Effector memory CD4-positive, alpha-beta T cell (primary cell): ENCODE measurements at places on chromosomes 4 and X.

DNA sequence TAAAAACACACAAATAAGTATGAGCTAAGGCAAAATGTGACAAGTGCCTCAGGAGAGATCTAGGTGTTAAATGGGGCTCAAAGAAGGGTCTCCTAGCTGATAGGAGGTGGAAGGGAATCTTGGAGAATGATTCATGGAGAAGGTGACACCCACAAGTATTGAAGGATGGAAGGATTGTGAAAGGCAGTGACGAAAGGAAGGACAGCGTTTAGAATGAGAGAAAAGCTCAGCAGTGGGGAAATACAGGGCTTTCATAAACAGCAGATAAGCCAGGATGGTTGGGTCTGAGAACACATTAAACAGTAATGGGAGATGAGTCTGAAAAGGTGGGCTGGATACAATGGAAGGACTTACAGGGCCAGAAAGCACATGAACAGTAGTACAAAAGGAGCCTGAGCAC, 11.5 kb downstream of the ANXA5 start:
- no peak for DNase-seq

DNA sequence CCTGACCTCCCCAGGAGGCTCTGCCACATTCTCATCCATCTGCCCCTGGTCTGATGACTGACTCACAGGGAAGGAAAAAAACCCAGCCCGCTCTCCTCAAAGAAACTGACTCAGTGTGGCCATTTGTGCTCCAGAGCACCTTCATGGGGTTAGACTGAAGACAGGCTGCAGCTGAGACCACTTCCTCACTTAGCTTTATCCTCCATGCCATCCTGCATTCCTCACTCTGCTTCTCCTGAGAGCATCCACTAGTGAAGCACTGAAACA, 35.9 kb upstream of the HPSE start:
- DNase-seq, result no peak

DNA sequence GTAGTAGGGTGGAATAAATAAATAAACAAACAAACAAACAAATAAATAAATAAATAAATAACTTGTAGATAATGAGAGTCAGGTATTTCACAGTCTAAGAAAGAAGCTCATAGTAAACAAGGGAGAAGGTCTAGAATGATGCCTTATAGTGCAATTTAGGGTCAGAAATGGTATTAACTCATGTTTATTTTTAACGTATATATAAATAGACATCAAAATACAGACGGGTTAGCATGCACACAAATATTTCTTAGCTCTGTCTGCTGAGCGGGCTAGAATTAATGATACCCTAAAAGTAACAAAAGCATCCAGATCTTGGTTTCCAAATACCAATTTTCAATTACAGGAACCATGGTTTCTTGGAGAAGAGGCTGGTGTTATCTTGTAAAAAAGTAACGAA, 16.6 kb downstream of the PFKFB1 start:
- DNase-seq, result no peak

GRCh38 chr4:135114079-135114478, 912.5 kb upstream of the PABPC4L start:
- no peak for DNase-seq

- DNase-seq, result no peak
Measured at GRCh38 chr4:70651864-70652506, 14.3 kb downstream of the JCHAIN start.

DNA sequence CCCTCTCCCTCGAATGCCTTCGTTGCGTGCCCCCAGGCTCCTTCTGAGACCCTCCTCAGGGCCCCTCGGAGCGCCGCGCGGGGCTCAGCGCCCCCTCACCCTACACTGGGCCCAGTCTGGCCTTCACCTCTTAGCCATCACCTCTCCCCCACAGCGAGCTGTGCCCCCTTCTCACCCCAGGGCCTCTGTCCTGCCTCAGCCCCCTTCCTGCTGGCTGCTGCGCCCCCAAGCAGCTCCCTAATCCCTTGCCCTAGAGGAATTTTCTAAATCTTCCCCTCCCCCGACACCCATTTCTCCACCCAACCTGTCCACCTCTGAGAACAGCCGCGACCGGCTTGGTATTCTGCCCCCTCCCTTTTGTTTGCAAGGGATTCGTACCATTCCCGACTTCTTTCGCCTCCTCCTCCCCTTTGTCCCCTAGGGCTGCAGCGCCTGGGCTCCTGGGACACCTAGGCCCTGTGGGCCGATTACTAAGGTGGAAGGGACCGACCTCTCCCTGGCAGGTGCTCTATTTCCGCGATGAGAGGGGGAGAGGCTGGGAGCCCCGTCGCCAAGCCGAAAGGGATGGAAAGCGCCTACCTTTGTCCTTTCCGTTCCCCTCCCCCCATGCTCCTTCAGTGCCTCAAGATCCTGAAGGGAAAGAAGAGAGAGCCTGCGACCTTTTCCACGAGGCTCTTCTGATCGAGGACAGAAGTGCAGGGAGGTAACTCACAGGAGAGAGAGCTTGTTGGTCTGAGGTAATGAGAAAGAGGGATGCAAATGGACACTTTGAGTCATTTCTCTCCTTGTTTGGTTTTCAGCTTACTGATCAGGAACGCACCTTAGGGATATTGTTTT, 10.9 kb downstream of the DLG3 start:
- no peak for DNase-seq

DNA sequence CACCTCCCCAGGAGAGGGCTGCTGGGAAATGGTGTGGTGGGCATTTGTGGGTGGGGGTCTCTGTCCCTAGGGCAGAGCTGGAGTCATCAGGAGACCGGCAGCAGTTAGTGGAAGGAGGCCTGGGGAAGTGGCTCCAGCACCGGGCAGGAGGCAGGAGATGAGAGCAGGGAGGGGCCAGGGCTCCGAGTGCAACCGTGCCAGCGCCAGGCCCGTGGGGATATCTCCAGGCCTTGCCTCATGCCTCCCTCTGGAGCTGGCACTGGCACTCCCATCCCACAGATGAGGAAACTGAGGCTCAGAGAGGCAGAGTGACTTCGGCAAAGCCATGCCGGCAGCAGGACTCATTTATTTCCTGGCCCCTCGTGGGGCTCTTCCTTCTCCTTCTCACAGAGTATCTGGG, 83.5 kb downstream of the HMX1 start:
- no peak for DNase-seq

DNA sequence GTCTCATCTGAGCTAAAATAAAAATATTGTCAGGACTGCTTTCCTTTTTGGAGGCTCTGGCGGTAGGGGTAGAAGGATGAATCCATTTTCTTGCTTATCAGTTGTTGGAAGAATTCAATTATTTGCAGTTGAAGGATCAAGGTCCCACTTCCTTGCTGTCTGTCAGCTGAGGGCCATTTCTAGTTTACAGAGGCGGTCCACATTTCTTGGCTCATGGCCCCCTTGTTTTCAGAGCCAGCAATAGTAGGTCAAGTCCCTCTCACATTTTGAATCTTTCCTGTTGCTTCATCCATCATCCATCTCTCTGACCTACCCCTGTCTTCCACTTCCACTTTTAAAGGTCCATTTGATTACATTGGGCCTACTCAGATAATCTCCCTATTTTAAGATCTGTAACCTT, 1099.3 kb upstream of the DIAPH2 start:
- no peak for DNase-seq

DNA sequence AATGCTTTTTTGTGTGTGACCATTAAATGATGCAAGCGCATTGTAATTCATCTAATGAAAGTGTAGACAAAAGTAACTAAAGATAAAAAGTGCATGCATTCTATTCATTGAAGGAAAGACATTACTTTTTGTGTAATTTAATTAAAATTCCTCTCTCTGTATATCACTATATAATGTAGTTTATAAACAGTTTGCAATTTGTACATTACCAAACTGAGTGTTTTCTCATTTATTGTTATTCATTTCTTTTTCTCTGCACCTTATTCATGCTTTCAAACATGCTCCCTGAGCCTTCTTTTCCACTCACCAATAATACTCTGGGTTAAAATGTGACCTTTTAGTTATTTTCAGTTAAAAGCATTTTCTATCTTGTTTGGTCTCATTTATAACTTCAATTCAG, 713.7 kb upstream of the AADAT start:
- no peak for DNase-seq

- DNase-seq, result no peak
Measured at GRCh38 chrX:70554081-70554480, 109.4 kb downstream of the DLG3 start.

DNA sequence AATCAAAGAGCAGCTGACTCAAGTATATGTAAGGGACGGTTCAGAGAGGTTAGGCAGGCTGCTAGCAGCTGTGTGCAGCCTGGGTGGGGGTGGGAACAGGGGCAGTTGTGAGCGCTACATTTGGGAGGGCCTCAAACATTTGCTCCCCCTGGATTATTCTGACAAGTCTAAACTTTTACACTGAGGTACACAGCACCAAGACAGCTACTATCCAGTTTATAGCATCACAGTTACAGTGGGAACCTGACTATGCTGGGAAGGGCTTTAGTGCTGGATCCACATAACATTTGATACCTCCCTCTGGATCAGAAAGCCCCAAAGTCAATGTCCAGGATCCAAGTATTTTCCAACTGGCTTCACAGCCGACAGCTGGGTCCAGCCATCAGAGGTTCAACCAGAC, 55.8 kb upstream of the GIMD1 start:
- no peak for DNase-seq

DNA sequence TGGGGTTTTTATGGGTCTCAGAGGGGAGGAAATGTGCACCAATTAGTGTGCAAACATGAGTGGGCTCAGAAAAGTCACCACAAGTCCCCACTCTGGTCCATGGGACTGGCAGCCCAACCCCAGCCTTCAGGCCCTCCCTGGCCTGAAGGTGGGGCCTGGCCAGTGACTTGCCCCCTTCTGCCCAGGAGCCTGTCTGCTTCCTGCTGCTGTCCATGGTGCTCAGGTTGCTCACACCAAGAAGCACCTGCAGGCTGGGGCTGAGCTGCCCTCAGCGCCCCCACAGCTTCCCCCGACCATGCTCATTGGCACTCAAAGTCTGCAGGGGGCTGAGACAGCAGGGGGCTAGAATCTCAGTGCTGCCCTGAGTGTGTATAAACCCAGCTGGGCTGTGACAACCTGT, 30.6 kb upstream of the GC start:
- no peak for DNase-seq

- no peak for DNase-seq
Measured at GRCh38 chr4:176438401-176438800, 118.6 kb downstream of the SPCS3 start.

DNA sequence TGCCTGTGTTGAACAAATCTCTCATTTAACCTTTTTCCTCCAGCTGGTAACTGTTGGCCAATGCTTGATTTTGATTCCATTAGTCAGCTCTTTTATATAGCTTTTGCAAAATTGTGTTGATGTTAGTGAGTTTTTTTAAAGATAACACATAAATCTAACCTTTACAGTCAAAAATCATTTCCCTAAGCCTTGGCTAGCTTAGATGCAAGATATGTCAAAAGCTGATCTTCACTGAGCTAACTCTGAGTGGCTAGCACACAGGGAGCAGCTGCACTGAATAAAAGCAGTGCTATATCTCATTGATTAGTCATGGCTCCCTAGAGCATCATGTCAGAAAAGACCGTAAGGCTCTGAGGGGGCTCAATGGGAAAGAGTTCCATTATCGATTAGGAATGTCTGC, 78.7 kb downstream of the PPARGC1A start:
- DNase-seq, result no peak

- no peak for DNase-seq
Measured at GRCh38 chrX:55801811-55802210, 84.3 kb downstream of the RRAGB start.

DNA sequence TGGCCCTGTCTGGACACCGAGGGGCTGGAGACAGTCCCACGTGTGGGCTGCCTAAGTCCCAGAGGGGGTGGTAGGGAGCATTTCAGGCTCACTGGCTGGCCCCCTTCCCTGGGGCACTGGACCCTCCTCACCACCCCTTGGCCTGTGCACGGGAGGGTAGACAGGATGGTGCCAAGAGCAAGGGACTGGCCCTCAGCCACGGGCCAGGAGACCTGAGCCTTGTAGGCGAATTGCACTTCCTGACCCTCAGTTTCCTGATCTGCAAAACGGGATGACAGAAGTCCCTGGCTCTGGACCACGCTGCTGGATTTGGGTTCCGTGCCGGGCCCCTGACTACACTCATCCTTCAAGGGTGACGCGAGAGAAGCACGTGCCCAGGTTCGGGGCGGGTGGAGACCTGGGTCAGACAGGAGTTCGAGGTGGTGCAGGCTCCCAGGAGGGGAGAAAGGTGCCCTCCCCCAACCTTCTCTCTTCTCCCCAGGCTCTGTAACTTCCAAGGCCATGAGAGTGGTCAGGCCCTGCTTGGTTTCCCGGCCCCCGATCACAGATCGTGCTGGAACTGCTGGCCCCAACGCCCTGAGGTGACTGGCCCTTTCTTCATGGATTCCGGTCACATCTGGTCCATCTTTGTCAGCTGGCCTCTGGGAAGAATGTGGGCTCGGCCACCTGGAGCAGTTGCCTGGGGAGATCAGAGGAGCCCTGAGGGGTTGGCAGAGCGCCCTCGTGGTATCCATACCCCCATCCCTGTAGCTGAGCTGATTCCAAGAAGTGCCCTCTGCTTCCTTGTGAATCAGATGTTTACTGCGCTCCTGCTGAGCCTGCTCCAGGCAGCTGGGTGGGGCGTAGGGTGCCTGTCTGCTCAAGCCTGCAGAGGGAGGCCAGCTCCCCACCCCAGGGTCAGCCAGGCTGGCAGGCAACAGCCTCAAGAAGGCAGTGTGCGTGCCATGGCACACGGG, 3.3 kb downstream of the SH3BP2 start:
- no peak for DNase-seq

DNA sequence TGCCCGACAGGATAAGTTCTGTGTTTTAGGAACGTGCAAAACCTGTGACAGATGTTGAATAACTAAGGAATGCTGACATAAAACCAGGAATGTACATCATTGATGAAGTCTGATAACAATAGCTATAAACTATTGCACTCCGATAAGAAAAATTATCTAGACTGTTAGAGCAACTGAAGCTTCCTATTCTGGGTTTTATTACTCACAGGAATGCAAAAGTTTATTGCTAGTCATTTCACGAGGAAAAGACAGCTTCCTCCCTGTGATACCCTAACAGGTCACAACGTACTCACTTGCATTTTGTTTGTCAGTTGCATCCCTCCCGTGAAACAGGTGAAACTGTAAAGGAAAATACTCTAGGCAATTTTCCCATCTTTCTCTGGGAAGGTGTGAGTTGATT, 65.9 kb downstream of the CLDN22 start:
- DNase-seq, result no peak

DNA sequence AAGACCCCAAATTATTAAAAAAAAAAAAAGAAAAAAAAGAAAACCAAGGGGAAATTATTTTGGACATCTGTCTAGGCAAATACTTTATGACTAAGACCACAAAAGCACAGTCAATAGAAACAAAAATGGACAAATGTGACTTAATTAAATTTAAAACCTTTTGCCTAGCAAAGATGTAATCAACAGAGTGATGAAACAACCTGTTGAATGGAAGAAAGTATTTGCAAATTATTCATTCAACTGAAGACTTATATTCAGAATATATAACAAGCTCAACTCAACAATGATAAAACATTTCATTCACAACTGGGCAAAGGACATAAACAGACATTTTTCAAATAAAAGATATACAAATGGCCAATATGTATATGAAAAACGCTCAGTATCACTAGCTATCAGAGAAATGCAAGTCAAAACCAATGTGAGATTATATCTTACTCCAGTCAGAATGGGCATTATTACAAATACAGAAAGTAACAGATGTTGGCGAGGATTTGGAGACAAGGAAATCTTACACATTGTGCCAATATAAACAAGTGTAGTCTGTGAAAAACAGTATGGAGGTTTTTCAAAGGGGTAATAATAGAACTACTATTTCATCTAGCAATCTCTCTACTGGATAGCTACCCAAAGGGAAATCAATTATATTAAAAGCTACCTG, 67.1 kb downstream of the FAAH2 start:
- DNase-seq, result no peak

- no peak for DNase-seq
Measured at GRCh38 chrX:122135070-122135469, 1049.0 kb upstream of the GRIA3 start.

- no peak for DNase-seq
Measured at GRCh38 chr4:39846120-39846519, 131.6 kb downstream of the PDS5A start.
